ENCODE measurements at places on chromosomes 1 and 21. TPM values are rescaled to one million over a fixed set of nuclear protein-coding genes. Genes with fewer than 3 reads are reported as not detected.

LCE1D gene
- total RNA-seq = 153 TPM

ZNF684 gene
- total RNA-seq = 3.2 TPM

FH gene
- total RNA-seq = 53.8 TPM

LYSMD1 gene
- 14.2 TPM for total RNA-seq

GRCh38 chr1:235864931-235865525, 1.7 kb downstream of the LYST start:
- H3K4me1 ChIP-seq = peaks cover 31% of the 10 kb centered on the region
- peak overlapping the region; percentile 83 for H3K4me3 ChIP-seq
- H3K27me3 ChIP-seq = no peaks in the 10 kb centered on the region
- no peaks in the 10 kb centered on the region for H3K36me3 ChIP-seq

GRCh38 chr1:33111965-33112364, 31.0 kb downstream of the AZIN2 start:
- no peak overlapping the region for H3K4me3 ChIP-seq
- no peaks in the 10 kb centered on the region for H3K36me3 ChIP-seq
- H3K27me3 ChIP-seq = no peaks in the 10 kb centered on the region
- H3K4me1 ChIP-seq = no peaks in the 10 kb centered on the region
- H3K27ac ChIP-seq = no peak overlapping the region

DNA sequence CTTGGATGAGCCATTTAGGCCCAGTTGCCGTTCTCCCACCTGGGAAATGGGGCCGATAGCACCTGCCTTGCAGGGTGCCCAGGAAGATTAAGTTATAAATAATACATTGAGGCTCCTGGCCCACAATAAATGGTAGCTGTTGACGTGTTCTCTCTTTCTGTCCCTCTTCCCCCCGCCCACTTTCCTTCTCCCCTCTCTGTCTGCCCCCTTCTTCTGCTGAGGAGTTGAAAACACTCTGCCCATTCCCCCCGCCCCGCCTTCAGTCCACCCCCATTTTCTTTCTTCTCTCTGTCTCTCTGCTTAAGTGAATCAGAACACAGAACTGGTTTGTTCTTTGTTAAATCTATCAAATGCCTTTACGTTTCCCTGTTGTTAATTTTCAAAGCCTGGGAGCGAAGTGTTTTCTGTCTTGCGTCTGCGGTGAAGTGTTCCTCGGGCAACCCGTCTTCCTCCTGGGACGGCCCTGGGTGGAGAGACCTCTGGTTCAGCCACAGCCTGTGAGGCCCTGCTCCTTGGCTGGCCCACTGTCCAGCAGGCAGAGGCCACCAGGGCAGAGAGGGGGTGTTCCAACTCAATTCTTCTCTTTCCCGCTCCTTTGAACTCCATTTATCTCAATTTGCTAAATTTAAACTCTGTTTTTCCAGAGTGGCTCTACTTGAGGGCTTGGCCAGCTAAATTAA, 29.3 kb upstream of the SELENON start:
- no peak overlapping the region for H3K4me3 ChIP-seq
- H3K36me3 ChIP-seq = peaks cover 7% of the 10 kb centered on the region
- DNase-seq = no peak
- H3K4me1 ChIP-seq = peaks cover 30% of the 10 kb centered on the region
- H3K27ac ChIP-seq = no peak overlapping the region
- H3K27me3 ChIP-seq = no peaks in the 10 kb centered on the region

GRCh38 chr1:102045752-102046151, 49.0 kb upstream of the OLFM3 start:
- DNase-seq = no peak
- no peak overlapping the region for H3K27ac ChIP-seq
- H3K4me3 ChIP-seq = no peak overlapping the region
- H3K4me1 ChIP-seq = no peaks in the 10 kb centered on the region

DNA sequence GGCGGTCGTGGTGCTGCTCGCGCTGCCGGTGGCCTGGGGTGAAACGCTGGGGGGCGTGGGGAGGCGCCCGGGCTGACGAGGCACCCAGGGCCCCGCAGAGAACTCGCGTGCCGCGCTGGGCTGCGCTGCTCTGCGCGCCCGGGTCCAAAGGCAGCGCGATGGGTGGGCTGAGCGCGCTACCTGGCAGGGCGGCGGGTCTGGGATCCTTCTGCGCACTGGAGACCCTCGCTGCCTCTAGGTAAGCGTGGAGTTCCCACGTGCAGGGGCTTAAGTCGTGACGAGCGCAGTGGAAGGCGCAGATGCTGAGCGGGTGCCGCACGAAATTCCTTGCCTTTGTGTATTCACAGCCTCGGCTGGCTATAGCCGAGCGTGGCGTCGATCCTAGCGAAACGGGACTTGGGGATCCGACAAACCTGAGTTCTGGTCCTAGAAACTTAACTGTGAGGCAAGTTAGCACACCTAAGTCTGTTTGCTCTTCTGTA, 24.6 kb downstream of the CR1L start:
- peaks cover 10% of the 10 kb centered on the region for H3K4me1 ChIP-seq
- H3K27me3 ChIP-seq = peaks cover 74% of the 10 kb centered on the region
- H3K4me3 ChIP-seq = peak overlapping the region; percentile 31

DNA sequence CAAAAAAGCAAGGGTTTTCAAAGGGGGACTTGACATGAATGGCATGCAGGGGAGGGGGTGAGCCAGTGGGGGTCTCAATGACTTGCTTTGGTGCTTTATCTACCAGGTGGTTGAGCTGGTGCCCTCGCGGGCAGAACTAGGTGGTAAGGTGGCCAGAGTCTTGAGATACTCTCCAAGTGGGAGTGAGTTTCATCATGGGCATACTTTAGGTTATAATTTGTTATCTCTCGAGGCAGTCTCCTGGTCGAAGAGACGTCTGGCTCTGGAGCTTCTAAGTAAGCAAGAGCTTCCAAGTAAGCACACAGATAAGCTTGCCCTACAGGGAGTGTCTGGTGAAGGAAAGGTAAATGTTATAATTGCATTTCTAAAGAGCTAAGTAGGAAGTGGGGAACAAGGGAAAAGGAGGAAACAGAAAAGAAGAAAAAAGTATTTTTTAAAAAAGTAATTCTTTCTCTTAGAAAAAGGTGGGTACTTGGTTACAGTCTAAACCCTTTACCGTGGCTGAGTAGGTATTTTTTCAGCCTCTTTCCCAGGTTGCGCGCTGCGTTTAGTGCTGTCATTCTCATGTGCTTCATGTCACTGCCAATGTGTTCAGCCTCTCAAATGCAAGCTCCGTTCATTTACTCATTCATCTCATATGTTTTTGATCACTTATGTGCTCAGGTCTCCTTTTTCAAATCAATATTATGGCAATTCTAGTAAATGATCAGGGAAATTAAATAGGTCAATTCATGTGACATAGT, 31.6 kb upstream of the DNAJC6 start:
- H3K4me3 ChIP-seq = no peak overlapping the region
- no peaks in the 10 kb centered on the region for H3K36me3 ChIP-seq
- no peak overlapping the region for H3K27ac ChIP-seq
- H3K4me1 ChIP-seq = peaks cover 4% of the 10 kb centered on the region
- no peaks in the 10 kb centered on the region for H3K27me3 ChIP-seq

GRCh38 chr1:156947818-156948525, 27.5 kb downstream of the LRRC71 start:
- H3K4me3 ChIP-seq = no peak overlapping the region
- no peaks in the 10 kb centered on the region for H3K4me1 ChIP-seq
- no peak overlapping the region for H3K27ac ChIP-seq
- no peak for DNase-seq
- peaks cover 100% of the 10 kb centered on the region for H3K36me3 ChIP-seq

Measured in suprapubic skin (tissue), 4 donors.